NCI-H524 (cell line): ENCODE measurements at places on chromosomes 5 and 9.
A peak's percentile ranks its signal among the peaks of the same experiment; 100 is the strongest.

GRCh38 chr5:102797322-102797884, 42.3 kb downstream of the PAM start:
- DNase-seq: no peak

GRCh38 chr5:139061274-139061673, 136.9 kb downstream of the SIL1 start:
- DNase-seq: no peak

DNA sequence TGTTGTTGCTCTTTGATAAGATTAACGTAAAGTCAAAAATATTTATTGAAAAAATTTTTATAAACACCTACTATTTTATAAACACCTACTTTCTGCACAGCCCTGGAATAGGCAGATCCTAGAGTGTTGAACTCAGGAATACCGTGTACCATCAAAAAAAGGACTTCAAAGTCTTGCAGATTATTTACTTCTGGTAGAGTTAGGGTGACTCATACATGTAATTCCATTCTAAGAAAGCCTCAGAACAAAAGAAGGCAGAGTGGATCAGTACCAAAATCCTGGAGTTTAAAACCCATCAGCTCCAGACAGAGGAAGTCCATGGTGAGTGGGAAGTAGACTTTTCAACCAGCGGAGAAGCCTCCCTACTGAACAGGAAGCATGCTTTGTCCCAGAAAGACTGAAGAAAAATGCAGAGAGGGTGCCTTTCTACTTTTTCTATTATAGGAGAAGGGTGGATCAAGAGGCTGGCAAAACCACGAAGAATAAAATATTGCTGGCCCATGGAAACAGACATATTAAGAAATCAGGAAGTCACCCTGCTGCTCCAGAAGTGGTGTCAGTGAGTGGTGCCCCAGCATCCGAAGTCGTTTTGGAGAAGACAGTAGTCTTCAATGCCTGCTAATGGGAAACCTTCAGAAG, 45.1 kb upstream of the DAB2 start:
- no peak for DNase-seq

DNA sequence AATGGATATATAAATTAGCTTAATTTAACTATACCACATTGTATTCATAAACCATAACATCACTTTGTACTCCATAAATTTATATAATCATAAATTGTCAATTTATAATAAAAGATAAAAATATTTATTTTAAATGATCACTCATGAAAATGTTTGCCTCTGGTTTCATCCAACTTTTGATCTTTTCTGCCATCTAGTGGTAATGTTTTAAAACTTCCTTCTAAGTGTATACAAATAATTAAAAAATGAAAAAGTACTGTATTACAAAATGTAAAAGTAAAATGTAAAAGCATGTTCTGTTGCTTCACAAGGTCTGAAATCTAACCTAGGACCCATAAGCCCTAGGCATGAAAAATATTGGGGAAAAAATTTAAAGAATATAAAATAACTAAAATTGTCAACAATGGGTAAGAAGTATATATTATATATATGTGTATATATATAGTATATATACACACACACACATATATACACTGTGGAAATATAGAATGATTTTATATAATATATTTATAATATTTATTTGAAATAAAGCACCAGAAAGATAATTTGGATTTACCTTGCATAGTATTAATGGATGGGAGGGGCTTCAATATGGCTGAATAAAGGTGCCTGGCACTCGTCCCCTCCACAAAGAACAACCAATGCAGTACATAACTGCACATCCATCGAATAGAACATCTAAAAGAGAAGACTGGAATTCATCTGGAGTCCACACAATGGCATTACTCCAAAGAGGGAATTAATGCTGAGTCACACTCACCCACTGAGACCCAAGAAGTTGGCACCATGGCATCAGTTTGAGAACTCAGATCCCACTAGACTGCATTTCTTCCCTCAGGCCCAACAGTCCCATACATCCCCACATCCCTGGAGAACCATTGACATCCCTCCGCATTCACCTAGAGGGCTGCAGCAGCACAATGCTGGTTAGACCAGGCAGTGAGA, 32.5 kb downstream of the ANXA1 start:
- DNase-seq: no peak

GRCh38 chr9:72132052-72132451, 17.2 kb upstream of the GDA start:
- DNase-seq: no peak

DNA sequence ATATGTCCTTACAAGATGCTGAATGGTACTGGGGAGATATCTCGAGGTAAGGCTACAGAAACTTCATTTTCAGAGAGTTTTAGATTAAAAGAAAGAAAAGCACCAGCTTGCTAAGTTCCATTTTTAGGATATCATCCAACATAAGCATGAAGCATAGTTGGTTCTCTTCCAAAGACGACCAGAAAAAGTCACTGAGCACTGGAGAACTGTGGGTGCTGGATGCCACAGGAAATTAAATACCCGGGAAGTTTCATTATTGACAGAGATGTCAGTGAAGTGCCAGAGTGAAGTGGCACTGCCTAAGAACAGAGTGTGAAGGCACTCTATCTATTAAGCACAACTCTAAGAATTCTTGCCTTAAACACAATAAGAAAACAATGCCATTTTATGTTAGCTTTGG, 76.8 kb downstream of the PIK3R1 start:
- no peak for DNase-seq

DNA sequence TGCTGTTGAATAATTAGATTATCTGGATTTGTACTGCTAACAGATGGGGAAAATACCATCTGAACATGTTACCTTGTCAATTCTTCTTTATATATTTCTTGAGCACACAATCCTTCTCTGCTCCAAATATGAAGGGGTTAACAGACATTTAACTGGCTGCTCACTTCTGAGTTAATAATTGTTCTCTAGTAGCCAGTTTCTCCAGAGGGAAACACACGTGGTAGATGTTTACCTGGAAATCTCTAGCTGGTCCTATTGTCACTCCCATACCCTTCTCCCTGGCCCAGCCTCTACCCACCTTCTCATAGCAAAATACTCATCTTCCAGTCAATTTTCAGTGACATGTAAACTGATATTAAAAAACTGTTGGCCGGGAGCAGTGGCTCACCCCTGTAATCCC, 101.5 kb upstream of the ZNF462 start:
- DNase-seq: no peak

DNA sequence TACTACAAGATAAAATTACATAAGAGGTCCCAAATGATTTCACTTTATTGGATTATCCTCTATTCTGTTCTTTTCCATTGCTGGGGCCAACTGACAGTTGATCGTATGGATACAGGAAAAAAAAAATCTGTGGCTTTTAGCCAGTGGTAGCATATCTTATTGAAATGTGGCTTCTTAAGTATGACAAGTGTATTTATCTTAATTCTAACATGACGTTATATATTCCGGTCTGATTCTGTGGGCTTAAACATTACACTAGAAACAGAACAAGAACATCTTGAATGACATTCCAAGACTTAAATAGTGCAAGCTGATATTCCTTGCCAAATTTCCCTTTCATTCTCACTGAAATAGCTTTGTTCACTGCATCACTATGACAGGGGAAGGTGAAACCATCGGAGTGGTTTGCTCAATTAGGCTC, 117.9 kb downstream of the INSYN2B start:
- peak; percentile 40 for DNase-seq

DNA sequence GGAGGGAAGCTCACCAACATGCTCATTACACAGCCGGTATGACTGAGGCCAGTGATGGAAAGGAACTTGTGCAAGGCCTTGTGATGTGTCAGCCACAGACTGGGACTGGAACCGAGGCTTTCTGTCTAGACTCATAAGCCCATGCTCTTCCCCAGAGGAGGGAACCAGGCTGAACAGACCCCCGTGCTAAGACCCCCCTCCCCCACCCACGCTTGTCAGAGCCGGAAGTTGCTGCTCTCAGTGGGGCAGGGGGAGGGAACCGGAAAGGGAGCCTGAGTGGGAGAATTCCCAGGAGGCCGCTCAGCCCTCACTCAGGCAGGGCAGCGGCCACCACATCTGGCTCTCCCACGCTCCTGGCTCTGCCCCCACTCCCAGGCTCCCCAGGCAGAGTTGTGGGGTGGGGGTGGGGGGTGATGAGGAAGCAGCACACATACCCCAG, 4.1 kb upstream of the PDGFRB start:
- DNase-seq: no peak

DNA sequence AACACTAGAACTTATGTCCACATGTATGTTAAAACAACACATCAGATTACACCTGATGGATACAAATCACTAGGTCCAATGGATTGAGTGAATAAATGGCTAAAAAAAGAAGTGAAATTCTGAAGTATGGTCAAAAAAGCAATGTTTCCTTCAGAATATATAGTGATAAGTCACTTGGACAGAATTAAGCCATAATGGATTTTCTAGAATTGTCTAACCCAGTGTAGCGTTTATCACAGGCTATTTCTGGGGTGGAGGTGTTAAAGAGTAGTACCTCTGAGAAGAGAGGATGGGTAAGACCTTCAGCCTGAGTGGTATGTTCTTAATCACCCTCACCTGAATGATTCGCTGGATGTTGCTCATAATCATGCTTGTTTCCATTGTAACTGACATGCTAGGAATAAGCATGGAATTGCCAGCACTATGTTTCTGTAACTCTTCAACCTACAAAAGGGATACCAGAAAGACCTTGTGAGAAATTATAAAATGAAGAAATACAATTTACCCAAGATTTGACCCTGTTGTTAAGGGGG, 33.2 kb downstream of the SLC31A2 start:
- no peak for DNase-seq

DNA sequence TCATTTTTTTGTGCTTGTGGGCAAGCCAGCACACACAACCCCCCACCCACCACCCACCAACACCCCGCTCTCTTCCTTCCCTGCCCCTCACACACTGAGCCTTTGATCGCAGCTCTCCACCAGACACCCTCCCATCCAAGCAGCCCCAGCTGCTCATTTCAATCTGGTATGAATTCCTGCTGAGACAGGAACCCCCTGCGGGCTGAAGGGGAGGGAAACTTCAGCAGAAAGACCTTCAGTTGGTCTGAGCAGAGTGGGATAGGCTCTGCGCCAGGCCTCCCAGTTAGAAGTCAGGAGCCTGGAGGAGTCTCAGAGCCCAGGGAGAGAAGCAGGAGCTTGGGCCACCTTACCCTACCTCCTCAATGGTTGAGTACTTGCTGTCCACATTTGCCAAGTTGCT, 7.2 kb downstream of the PCDHGC5 start:
- DNase-seq: no peak

DNA sequence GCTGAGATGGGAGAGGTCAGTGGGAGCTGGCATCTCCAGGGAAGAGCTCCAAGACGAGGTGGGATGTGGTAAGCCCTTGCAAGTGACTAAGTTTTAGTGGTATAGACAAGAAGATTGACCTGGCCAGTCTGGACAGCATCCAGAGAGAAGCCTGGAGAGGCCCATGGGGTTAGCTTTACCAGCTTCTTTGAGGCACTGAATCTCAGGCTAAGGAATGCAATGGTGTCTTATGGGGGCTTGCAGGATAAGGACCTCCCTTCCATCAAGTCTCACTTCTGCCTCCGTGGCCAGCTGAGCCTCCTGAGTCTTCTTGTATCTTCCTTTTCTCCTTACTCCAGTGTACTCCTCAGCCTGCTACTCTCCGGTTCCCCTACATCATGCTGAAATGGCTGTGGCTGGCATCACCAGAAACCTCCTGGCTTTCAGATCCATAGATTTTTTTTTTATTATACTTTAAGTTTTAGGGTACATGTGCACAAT, 56.5 kb upstream of the JADE2 start:
- DNase-seq: no peak

- no peak for DNase-seq
Observed at GRCh38 chr5:109496112-109496511, 86.3 kb upstream of the PJA2 start.

DNA sequence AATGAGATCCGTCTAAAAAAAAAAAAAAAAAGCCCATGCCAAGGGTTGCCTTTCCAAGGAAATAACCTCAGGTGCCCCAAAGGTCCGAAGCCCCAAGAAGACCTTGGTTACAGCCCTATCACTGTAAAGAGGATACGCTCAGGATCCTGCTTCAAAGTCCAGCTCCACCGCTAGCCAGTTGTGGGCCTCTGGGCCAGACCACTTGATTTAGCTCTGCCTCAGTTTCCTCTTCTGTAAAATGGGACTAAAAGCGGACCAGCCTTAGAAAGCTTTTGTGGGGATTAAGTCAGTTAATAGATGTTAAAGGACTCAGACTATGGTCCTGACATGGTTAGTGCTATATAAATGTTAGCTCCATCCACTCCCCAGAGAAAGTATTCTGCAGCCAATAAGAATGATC, 48.7 kb upstream of the ORM1 start:
- no peak for DNase-seq

GRCh38 chr9:108677776-108678175, 178.0 kb downstream of the ACTL7B start:
- DNase-seq: no peak

- DNase-seq: peak; percentile 91
Observed at GRCh38 chr9:117224695-117225094, 190.2 kb downstream of the ASTN2 start.

- DNase-seq: no peak
Observed at GRCh38 chr9:40913928-40914673, 214.4 kb downstream of the FOXD4L6 start.
